ENCODE measurements at places on chromosomes 5 and 9.

GRCh38 chr9:133716564-133717112 is 21.5 kb downstream of the SARDH start:
- DNase-seq: no peak

DNA sequence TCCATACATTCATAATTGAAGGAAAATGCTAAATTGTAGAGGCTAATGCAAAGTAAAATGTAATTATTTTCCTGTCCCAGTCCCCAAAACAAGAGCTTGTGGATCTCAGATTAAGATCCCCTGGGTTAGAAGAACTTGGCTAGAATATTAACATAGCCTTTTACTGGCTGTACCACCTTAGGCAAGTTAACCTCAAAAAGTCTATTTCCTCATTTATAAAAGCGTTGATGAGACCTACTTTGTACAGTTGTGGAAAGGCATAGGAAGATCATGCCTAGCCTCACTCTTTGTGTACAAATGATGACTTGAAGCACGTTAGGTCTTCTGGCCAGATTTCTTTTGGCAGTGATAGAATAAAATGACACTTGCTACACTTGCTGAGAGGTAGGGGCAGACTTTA is 97.2 kb downstream of the F2RL2 start:
- DNase-seq: no peak

DNA sequence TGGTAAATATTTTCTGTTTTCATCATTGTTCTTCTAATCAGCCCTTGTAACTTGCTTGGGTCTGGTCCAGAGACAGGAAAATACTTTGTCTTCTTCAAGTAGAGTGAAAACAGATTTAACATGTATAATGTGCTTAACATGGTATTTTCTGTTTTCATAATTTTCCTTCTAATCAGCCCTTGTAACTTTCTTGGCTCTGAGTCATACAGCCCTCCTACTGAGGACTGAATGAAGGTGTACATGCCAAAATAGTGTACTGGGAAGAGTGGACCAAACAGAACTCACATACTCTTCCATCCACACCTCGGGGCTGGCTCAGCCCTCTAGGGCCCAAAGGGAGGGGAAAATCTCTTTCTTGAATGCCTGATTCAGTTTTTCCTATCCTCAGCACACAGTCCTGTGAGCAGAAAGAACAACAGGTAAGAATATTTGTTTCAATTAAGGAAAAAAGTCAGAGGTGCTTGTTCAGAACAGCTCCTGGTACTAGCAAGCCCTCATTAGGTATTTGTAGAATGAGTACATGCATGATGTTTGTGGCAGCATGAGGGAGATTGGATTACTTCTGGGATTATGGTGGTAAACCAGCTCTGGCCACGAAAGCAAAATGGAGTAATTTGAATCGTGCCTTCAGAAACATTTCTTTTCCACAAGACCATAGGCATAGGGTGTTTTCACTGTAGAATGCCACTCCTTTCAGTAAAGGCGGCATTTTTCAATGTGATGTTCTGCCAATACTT is 24.2 kb upstream of the MACIR start:
- no peak for DNase-seq

DNA sequence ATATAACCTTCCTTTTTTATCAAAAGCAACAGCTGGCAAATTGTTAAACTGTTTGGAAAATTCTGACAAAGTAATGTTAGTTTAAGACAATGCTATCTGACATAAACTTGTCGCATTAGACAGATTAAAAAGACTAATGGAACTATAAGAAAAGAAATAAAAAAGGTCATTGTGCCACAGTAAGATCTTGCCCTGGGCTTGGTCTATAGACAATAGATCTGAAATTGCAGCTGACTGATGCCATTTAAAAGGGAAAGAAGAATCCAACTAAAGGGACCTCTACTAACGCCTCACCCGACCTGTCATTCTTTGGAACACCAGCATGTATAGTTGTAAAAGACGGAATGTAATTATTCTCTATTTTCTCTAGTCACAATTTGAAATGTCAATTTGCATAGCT is 644.4 kb upstream of the GRAMD2B start:
- peak; percentile 13 for DNase-seq

- DNase-seq: no peak
Observed at GRCh38 chr5:78974011-78974410, 11.1 kb downstream of the ARSB start.

DNA sequence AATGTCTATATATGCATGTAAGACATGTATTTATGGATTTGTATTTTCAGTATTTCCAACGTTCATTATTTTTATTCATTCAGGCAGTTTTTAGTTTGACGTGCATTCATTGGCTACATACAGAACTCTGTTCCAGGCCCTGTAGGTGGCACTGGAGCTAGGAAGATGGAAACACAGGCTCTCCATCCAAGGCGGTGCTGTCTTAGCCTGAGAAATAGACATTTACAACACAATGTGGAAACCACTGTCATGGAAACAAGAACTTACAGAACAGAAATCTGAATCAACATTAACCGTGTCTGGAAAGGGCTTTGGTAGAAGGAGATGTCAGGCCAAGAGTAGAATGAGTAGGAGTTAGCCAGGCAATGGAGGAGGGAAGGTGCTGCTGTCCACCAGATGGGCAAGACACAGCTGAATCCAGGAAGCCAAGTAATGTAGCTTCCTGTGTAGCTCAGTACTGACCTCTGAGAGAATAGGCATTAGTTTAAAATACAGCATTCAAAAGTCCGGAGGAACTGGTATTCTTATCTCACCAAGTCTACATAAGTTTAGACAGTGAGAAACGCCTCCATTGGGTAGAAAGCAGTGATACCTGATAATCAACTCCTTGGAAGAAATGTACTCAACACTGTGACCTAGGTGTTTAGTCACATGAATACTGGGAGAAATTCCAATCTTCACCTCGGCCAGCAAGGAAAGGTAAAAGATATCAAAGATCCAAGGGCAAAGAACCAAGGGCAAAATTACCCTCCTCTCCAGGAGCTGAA is 388.6 kb upstream of the CDH6 start:
- peak; percentile 30 for DNase-seq

DNA sequence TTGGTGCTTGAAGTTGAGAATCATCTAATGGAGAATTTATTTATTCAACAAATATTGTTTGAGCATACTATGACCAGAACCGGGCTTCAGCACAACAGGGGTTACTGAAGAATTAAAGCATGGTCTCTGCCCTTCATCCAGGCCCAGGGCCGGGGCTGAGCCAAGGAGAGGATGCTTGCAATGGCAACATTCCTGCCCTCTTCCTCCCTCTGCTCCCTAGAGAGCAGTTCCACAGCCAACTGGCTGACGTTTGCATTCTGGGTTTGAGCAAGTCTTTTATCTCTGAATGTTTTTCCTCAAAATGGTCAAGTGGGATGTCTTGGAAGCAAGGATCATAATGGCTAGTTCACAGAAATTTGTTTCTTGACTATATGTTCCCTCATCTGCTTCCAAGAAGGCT is 80.7 kb downstream of the GLDC start:
- DNase-seq: no peak

- DNase-seq: peak; percentile 10
Observed at GRCh38 chr9:128636556-128637530, 19.8 kb downstream of the DYNC2I2 start.

- DNase-seq: no peak
Observed at GRCh38 chr5:150317048-150318003, 14.6 kb upstream of the ARSI start.

DNA sequence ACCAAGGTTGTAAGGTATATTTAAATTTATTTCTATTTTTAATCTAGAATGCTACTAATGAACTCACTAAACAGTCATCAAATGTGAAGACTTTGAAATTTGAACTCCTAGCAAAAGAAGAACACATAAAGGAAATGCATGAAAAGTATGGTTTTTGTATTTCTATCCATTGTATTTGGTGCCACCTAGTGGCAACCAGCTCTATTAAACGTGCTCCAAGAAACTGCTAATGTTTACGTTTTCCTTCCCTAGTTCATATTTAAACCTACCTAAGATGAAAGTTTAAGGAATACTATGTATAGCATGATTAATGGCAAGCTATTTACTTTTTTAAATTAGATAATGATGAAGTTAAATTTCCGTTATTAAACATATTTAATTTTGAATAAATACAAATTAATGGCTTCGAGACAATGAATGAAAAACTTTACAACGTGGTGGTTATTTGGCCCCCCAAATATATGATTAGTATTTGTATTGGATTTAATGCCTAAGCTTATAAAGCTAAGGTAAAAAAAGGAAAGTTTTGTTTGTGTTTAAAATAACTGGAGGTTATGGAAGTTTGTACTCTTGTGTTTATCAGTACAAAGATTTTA is 115.9 kb upstream of the SH3GL2 start:
- peak; percentile 66 for DNase-seq

GRCh38 chr5:142825378-142826089 is 55.4 kb downstream of the ARHGAP26 start:
- DNase-seq: no peak

DNA sequence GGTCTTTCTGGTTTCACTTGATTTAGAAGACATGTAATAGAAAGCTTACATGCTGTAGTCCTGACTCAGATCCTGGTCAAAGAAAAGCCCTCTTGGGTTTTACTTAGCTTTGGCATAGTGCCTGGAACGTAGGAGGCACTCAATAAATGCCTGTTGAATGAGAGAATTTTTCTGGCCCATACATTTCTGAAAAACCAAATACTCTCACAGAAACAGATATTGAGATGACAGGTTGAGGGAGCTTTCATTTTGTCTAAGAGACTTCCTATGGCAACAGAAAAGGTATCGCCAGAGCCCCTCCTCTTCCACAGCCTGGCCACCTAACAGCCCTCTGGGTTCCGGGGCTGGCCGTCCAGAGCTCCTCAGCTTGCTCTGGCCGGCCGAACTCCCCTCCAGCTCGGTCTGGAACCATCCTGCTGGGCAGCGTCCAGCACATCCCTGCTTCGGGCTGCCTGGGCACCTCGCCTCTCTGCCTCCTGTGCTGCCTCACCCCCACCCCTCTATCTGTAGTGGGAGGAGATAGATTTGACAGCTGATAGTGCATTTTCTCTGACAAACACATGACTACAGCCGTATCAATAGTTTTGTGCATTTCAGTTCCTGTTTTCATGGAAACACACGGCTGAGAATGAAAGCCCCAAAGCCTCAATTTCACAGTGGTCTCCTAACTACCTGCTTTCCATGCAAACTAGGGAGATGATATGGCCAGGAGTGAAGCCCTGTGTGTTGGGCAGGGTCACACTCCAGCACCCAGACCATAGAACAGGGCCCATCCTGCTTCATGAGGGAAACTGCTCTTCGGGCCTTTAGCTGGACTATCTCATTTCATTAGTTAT is 1.1 kb downstream of the IL4 start:
- DNase-seq: no peak

DNA sequence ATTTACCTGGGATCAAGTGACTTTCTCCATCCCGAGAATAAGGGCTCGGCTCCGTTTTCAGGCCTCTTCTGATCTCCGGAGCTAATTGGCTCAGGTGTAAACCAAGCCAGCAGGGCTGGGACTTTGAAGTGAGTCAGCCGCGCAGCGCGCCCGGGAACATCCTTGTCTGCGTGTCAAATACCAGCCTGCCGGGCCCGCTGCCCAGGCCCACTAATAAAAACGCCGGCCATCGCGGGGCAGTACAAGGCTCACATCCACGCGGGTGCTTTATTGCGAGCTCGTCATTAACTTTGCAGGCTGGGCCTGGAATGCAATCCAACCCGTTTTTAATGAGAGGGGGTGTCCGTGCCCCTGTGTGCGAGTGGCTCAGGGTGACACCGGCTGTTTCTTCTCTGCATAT is 416.8 kb downstream of the IRX2 start:
- DNase-seq: no peak

DNA sequence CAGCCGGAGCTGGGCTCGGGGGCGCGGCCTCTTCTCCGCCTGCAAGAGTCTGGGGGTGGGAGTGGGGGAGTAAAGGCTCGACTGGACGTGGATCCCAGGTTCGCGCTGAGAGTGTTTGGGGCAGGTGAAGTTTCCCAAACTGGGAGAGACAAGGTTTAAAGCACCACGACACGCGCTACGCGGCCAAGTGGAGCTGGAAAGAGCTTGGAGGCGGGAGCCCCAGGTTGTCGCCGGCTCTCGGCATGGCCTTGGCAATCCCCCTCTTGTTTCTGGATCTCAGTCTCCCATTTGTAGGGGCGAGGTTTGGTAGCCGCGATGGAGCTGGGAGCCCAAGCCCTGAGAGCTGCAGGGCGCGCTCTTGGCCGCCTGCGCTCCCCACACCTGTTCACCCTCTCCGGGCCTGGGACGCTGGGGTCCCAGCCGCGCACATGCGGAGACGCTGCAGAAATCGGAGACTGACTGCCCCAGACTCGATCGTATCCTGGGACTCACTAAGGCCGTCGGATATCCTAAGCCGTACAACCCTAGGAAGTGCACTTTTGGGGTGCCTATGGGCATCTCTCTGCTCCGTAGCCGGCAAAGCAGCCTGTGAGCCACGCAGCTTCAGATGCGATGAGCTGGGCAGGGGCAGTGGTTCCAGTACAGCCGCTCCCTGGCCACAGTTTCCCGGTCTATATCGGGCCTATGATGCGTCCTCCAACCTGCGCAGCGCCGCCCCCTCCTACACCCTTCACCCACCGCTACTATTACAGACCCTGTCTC is 937 bp downstream of the TMOD1 start:
- DNase-seq: no peak

- no peak for DNase-seq
Observed at GRCh38 chr5:61823065-61823464, 482.9 kb upstream of the KIF2A start.

GRCh38 chr5:172901788-172902496 is 57.3 kb upstream of the RPL26L1 start:
- no peak for DNase-seq

GRCh38 chr9:94145640-94146039 is 61.4 kb downstream of the PTPDC1 start:
- DNase-seq: no peak

GRCh38 chr5:160802592-160802991 is 49.4 kb downstream of the ATP10B start:
- DNase-seq: no peak

DNA sequence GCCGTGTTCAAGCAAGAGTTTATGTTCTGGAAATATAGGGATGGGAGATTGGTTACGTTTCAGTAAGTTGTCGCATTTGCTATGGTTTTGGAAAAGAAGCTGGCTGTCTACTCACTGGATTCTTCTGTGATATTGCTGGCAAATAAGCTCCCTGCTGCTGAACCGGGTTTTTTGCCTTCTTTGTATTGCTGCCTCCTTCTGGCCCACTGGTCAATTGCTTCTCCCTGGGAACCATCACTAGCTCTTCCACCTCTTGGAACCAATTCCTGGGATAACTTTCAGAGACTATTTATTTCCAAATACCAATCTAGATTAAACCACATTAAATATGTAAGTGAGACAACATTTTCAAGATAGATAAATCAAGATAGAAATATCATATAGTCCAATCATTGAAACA is 43.0 kb downstream of the NUDT12 start:
- no peak for DNase-seq

GRCh38 chr5:146582051-146582596 is 66.1 kb upstream of the GPR151 start:
- no peak for DNase-seq

GRCh38 chr5:71937921-71938698 is 169.2 kb upstream of the MAP1B start:
- peak; percentile 32 for DNase-seq

GRCh38 chr5:94402096-94402495 is 216.3 kb downstream of the KIAA0825 start:
- no peak for DNase-seq

DNA sequence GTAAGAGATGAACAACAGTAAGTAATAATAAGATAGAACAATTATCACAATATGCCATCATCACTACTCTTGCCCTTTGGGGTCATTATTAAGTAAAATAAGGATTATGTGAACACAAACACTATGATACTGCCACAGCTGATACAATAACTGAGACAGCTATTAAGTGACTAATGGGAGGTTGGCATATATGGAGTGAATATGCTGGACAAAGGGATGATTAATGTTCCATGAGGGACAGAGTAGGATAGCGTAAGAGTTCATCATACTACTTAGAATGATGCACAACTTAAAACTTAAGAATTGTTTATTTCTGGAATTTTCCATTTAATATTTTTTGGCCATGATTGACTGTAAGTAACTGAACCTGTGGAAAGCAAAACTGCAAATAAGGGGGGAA is 16.6 kb downstream of the POU5F2 start:
- no peak for DNase-seq

All from NCI-H2081 (cell line).